ENCODE measurements at places on chromosomes 1 and 21. TPM values are rescaled to one million over a fixed set of nuclear protein-coding genes. Genes with fewer than 3 reads are reported as not detected.
A peak's percentile ranks its signal among the peaks of the same experiment; 100 is the strongest.

- DNase-seq = no peak
These were observed 12.9 kb upstream of the CLIC4 start for GRCh38 chr1:24732186-24732885.

GRCh38 chr1:146032631-146033219 is 11.2 kb upstream of the HJV start:
- peak; percentile 48 for DNase-seq

- no peak for DNase-seq
These were observed 19.0 kb downstream of the BCAR3 start for GRCh38 chr1:93662481-93663207.

DNA sequence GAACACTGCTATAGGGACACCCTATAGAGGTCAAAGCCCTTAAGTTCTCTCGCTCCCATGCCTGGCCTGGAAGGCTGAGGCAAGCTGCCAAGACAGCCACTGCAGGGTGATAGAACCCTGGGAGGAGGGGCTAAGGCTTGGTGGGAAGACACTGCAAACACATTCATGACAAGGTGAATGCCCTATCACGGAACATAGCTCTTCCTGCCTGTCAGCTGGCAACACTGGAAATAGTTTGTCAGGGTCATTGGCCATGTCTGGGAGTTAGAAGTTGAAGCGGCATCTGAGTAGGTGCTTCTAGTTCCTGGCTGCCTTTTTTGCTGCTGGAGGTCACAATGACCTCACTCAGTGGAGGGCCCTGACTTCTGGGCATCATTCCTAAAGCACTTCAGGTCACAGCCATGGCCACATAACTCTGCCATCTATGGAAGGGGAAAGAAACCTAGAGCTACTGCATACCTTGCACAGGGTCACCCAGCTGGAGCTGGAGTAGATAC is 4.2 kb downstream of the FABP3 start:
- DNase-seq = no peak

DNA sequence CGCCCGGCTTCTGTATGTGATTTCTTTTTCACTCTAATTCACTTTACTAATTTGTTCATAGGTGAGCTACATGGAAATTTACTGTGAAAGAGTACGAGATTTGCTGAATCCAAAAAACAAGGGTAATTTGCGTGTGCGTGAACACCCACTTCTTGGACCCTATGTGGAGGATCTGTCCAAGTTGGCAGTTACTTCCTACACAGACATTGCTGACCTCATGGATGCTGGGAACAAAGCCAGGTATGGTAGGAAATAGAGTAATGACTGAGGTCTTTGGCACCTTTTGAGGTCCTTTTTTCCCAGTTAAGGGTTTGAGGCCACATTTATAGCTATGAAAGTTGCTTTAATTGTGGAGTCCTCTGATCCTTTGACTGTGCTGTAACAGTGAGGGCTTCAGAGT is 56.9 kb downstream of the KIF1B start:
- DNase-seq = no peak

GRCh38 chr1:27555700-27556424 is 48.1 kb downstream of the AHDC1 start:
- DNase-seq = no peak

DNA sequence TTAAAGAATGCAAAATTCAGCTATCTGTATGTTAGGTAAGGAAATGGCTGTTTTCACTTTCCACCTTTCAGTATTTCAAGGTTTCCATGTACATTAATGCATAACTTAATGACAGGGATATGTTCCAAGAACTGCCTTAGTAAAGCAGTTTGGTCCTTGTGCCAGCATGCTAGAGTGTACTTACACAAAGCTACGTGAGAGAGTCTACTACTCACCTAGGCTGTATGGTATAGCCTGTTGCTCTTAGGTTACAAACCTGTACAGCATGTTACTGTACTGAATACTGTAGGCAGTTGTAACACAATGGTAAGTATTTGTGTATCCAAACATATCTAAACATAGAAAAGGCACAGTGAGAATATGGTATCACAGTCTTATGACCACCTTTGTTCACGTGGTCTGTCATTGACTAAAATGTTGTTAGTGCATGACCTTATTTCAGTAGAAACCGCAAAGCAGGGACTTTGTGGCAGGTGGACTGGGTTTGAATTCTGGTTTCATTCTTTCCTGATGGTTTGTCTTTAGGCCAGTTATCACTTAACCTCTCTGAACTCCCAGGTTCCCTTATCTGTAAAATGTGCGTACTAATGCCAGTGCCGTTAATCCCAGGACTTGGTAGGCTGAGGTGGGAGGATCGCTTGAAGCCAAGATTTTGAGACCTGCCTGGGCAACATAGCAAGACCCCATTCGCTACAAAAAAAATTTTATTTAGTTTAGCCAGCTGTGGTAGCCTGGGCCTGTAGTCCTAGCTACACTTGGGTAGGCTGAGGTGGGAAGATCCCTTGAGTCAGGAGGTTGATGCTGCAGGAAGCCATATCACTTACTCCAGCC is 4.9 kb downstream of the SMYD2 start:
- DNase-seq = no peak

- DNase-seq = no peak
These were observed 6.3 kb downstream of the CRCT1 start for GRCh38 chr1:152520561-152521090.

DNA sequence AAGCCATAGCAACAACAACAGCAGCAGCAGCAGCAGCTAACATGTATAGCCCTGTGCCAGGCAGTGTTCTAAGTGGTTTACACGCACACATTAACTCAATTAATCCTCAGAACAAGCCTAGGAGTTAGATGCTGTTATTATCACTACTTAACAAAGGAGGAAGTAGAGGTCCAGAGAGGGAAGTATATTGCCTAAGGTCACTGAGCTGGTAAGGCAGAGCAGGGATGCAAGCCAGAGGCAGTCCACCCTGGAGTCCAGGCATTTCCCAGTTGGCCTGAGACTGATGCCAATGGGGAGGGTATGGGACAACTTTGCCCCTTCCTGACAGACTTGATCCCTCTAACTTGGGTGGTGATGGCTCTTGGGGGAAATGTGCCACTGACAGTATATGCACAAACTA is 6.8 kb downstream of the CDC14A start:
- no peak for DNase-seq

- DNase-seq = peak; percentile 33
These were observed 54.4 kb downstream of the KCNAB2 start for GRCh38 chr1:6099787-6100765.

DNA sequence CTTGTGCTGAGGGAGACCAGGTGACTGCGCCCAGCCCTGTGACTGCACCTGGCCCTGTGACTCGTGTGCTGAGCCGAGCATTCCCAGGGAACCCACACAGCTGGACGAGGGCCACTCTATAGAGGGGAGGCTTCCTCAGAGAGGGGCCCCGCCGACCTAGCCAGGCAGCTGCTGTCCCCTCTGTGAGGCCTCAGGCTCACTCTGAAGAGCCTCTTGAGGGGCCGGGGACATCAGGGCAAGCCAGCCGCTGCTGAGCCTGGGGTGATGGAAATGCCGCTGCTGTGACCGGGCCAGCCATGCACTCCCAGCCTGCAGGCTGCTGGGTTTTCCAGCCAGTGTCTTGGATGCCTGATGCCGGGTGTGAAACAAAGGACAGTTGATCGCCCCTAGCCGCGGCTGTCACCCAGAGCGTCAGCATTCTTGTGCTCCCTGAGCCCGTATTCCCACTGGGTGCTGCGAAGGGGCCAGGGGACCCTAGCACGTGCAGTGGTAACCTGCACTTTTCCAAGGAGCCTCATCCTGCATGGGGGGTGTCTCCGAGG is 17.5 kb downstream of the PFKL start:
- no peak for DNase-seq

DNA sequence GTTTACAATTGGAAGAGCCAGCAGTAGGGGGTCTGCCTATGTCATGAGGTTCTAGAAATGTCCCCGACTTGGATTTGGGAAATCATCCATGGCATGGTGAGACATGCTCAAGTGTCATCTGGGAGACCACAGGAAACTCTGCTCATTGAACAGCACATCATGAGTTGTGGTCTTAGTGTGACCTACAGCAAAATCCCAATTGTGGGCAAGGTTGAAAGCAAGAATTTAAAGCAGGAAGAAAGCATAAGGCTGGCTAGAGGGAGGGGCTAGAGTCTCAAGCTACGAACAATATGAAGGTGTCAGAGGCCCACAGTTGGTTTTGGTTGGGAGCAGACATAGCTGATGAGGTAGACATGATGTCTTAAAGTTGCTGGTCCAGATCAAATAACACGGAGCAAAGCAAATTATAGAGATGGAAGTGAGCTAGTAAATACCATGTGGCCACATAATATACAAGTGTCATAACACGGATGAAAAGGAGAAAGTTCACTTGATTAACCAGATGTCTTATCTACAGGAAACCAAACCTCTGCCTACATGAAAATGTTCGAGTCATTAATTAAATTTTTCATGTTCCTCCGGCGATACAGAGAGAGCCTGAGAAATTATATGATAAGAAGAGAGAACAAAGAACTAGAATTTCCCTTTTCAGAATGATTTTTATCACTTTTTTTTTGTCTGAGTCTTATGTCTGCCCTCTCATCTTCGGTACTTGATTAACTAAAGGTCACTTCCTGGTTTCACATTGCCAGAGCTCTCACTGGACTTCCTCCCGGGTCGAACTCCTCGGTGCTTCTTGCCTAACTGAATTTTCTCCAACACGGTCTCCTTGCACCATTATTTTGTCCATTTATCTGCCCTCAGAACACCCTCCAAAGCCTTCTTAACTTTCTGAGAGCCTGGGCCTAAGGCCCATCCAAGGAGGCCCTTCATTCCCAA is 67.5 kb upstream of the DUSP10 start:
- no peak for DNase-seq

The KCNE2 gene
- total RNA-seq = not detected

The OR10J1 gene
- total RNA-seq = not detected

The LENEP gene
- 1.1 TPM for total RNA-seq

The UBXN10 gene
- total RNA-seq = 0.37 TPM

The TNFSF18 gene
- total RNA-seq = not detected

The KLF17 gene
- not detected for total RNA-seq
